ENCODE measurements at places on chromosomes 12 and 14.

GRCh38 chr12:24778486-24779304, 170.2 kb downstream of the BCAT1 start:
- no peak for DNase-seq

DNA sequence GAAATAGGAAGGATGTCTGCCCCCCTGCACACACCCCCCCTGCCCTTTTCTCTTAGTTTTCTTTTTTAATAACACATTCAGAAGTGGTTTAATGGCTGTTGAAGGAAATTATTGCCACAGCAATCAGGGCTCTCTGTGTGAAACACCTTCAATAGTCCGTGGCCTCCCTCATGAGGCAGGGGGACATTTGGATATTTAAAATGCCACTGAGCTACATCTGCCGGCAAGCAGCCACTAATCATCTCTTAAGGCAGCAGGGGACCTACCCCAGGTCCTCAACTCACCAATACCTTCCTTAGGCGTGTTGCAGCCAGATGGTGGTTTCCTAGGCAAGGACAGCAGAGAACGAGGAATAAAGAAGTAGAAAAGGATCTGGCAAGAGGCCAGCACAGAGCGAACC, 283.2 kb downstream of the TTC8 start:
- no peak for DNase-seq

DNA sequence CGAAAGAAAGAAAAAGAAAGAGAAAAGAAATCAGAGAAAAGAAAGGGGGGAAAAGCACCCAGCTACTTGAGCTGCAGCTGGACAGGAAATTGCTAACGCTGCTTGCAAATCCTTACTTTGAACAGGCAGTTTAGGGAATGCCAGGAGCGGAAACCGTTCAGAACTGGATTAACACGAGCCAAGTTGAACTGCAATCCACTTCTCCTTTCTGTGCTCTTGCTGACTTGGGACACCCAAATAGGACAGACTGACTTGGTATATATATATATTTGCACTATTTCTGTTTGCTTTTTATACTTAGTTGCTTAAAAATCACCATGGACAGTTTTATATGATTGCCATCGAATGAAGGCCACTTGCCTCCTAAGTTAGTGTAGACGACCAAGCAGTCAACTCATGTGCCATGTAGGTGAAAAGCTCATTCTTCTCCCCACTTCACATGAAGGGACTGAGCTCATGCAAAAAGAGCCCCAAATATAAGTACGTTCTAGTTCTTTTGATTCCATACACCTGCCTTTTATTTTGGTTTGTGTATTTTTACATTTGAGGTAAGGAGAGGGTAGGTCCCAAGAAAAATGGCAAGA, 5.5 kb downstream of the DUSP6 start:
- DNase-seq: no peak

- DNase-seq: no peak
Observed at GRCh38 chr12:104865080-104865479, 93.0 kb downstream of the SLC41A2 start.

- DNase-seq: no peak
Observed at GRCh38 chr12:66813137-66813892, 134.4 kb upstream of the GRIP1 start.

- no peak for DNase-seq
Observed at GRCh38 chr12:51171884-51172514, 936 bp downstream of the TFCP2 start.

GRCh38 chr14:102187044-102187443, 47.3 kb downstream of the WDR20 start:
- no peak for DNase-seq

- DNase-seq: no peak
Observed at GRCh38 chr14:74950795-74951442, 4.5 kb downstream of the PGF start.

- no peak for DNase-seq
Observed at GRCh38 chr12:98595243-98595988, 1.9 kb downstream of the SLC25A3 start.

DNA sequence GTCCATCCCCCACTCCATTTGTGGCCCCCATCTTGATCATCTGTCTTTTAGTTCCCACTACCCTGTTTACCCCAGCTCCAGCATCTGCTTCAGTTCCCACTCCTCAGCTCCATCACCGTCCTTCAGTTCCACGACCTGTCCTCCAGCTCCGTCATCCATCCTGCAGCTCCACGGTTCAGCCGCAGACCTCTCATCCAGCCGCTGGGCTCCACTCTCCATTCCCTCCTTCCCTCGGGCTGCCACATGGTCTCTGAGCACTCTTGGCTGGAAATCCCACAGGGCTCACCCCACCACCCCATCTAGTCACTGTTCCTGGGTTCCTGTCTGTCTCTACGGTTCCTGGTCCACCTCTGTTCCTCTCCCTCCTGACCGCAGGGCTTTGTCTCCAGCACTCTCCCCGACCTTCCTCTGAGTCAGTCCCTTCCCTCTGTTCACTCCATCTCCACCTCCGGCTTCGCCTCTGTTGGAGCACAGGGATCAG, 3.3 kb upstream of the P3H3 start:
- DNase-seq: no peak

DNA sequence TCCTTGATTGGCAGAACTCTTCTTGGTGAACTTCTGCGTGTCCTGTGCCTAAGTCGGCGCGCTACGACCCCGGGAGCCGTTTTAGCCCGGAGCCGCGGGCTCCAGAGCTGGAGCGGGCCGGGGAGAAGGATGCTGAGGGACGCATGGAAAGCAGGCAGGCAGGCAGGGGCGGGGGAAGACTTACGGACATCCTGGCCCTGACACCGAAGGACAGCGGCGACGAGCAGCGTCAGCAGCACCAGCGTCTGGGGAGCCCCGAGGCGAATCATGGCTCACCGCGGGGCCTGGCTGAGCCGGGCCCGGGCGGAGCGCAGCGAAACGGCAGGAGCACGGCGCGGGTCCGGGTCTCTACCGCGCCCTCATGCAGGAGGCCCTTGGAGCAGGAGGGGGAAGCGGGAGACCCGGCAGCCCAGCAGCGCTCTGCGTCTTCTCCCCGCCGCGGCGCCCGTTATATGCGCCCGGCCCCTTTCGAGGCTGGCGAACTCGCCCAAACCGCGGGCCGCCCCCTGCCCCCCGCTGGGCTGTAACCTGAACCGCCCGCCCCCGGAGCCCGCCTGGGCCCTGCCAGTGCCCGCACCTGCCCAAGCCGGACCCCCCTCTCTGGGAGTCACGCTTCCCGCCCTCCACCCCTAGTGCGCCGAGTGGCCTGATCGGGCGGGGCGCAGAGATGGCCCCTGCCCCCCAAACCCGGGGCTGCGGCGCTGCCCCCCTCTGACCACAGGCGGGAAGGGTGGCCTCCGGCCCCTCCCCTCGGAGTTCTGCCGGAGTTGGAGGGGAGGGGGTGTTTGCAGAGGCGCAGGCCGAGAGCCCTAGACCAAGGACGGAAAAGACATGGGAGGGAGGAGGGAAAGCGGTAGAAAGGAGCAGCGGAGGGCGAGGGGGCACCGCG, at the start of gene COL2A1:
Gene COL2A1 (minus strand): TSS at position 424 of the 889 bp plus-strand sequence. CDS start 155 bp downstream, at position 269.
- no peak for DNase-seq

DNA sequence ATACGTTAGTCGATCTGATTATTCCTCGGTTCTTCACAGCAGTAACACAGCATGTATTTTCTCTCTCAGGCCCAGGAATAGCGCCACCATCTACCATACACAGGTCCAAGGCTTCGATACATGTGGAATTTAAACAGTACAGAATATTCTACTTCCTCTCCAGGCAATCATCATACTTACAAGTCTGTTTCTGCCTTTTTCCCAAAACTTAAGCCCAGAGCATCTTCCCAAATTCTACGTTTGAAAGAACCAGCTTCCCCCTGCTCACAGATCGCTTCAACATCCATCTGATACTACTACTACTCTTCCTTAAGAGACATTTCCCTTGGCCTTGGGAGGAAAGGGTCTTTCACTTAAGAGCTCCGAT, 626 bp downstream of the TXNDC16 start:
- no peak for DNase-seq

All from activated gamma-delta T cell treated with anti-CD3 and anti-CD28 coated beads, Interleukin-2, amount 50 U/mL, for 16 hours (primary cell).